ENCODE measurements at places on chromosomes 1 and 21.

DNA sequence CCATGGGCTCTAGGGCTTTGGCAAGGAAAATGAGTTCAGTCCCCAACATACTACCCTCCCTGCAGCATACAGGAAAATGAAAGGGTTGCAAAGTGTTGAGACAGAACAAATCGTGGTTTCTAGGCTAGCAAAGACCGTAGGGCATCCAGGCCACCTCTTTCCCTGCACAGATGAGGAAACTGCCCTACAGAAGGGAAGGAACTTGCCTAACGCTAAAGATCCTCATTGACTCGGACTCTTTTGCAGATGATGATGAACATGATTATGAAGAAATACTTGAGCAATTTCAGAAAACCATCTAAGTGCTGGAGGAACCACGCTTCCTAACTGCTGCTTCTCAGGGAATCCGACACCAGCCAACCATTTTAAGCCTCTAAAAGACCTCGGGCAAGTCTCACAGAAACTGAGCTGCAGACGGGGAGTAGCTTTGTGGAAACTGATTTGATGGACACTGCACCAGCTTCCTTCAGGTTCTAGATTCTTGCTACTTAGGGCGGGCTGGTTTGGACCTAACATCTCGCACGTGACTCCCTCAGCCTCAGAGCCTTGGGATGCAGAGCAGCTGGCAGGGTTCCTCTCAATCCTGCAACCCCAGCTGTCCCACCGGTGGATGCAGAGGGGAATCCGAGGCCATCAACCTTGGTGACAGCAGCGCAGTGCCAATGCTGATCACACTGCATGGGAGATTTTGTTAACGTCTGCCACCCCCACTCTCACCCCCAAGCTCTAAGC, 13.4 kb downstream of the THEMIS2 start:
- DNase-seq = no peak

DNA sequence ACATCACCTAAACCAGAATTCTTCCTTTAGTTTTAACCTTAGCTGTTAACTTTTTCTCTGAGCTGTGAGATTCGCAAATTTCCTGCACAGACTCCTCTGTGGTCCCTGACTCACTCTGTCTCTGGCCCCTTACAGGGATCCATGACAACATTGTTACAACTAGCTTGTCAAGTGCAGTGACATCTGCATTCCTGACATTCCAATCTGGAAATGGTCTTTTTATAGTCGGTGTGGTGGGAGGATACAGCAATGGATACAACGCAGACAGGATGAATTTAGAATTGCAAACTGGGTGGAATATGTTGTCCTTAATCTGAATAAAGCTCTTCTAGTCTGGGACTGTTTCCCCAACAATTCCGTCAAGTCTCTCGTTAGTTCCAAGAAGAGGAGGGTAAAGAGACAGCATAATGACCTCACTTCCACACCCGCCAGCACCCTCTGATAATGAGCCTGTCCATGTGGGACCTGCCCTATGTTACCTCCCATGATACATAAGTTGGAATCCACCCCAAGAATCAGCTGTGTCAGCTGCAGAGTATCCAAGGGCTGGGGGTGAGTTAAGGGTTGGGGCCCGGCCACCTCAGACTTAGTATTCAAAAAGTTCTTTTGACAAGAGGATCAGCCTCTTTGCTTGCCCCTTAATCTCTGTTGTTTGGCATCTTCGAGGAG, 49.4 kb downstream of the ILDR2 start:
- no peak for DNase-seq

- no peak for DNase-seq
These were observed 97.6 kb downstream of the ZZZ3 start for GRCh38 chr1:77584884-77585283.

- no peak for DNase-seq
These were observed 24.9 kb downstream of the NCMAP start for GRCh38 chr1:24580756-24581155.

DNA sequence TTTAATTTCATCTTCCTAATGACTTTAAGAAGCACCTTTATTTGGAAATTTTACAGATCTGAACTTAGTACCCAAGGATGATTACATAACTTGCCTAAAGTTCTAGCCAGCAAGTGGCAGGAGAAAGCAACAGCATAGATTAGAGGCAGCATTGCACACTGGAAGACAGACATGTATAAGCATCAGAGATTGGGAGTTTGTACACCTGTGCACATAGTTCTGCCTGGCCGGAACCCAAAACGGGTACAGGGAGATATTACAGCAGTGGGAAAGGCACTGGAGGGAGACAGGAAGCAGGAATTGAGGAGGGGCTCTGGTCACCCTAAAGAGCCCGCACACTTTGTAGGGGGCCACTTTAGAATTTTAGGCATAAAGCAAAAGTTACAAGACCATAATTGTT, 19.3 kb downstream of the GBP6 start:
- no peak for DNase-seq

GRCh38 chr21:37183749-37184148, 83.4 kb downstream of the VPS26C start:
- DNase-seq = no peak

DNA sequence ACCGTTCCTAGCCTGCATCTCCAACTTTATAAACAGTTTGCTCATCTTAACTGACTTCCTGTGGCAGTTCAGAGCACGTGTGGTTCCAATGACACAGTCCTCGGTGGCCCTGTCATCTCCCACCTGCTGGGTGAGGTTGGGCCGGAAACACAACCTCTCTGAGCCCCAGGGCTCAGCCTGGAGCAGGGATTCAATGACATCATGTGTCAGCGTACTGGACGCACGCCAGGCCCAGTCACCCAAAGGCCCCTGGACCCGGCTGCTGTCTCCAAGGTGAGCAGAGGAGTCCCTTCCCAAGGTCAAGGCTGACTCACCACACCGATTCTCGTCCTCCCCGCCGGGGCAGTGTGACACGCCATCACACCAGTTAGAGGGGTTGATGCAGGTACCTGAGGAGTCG, 19.9 kb downstream of the TMPRSS2 start:
- DNase-seq = no peak

DNA sequence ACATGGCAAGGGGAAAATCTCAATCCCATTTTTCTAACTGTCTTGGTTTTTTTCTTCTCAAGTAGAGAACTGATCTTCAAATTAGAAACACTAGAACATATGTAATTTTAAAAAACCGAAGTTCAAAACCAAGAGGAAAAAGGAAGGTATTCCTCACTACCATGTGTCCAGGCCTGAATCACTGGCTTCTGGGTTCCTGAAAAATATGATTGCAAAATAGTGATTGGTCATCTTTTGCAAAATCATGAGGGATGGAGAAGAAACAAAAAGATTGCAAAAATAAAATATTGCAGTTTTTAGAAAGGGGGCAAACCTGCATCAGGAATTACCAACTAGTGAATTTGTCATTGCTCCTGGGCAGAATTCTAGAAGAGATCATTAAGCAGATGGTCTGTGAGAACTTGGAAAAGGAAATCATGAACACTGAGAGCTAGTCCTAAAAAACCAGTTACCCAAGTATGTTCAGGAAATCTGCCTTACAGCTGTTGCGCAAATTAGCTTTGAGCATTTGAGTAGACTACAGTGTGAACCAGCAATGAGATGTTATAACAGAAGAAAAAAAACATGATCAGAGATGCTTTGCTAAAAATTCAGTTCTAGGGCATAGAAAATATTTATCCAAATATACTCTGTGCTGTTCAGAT, 49.4 kb downstream of the SPATA46 start:
- no peak for DNase-seq

GRCh38 chr1:100184536-100184935, 6.5 kb upstream of the LRRC39 start:
- DNase-seq = no peak

GRCh38 chr1:201260236-201260590, 23.1 kb upstream of the PKP1 start:
- no peak for DNase-seq

GRCh38 chr1:218779341-218780100, 394.2 kb upstream of the LYPLAL1 start:
- no peak for DNase-seq

- peak; percentile 54 for DNase-seq
These were observed 12.2 kb downstream of the OLFML2B start for GRCh38 chr1:162011337-162012012.

DNA sequence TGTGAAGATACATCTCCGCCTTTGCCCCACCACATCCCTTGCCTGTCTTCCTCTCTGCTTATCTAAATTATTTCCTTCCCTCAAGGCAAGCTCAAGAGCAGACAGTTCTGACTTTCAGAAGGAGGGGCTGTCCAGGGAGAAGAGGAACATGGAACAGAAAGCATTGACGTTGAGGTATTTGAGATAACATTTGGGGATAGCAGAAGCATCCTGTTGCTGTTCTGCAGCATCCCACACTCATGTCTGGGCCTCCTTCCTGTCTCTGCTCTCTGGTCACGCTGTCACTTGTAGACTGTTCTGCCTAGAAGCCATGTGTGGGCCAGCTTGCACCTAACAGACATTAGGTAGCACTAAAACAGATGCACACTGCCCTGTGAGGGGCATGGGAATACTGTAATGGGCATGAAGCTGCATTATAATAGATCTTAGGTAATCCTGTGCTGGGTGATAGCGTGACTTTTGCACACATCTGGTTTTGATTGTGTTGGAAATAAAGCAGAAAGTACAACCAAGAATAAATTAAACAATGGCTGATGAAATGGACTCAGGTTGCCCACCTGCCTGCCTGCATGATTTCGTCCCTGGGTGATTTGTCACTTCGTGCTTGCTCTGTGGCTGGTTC, 660 bp upstream of the RD3 start:
- DNase-seq = no peak

GRCh38 chr1:92795166-92795565, 10.3 kb upstream of the EVI5 start:
- DNase-seq = no peak

DNA sequence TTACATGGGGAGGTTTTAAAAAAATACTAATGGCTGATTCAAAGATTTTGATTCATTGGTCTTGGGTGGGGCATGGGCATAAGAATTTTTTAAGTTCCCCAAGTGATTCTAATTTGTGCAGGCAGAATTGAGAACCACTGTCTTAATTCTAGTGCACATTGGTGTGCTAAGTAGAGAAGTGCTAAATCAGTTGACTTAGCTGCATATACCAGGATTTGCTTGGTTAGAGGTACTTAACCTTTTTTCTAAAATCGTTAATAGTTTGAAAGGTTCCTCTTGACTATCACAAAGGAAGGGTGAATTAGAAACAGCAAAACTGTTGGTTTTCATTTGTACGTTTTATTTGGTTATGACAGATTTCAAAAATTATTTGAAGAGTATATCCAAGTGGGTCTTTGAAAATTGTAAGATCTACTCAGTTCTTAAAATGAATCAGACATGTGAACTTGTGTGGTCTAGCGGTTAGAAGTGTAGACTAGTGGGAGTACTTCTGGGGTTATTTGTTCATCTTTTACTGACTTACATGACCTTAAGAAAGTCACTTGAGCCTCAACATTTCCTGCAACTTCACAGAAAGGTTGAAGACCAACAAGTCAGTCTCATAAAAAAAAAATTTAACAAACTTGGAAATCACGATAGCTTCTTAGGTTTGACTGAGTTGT, 66.7 kb downstream of the RPAP2 start:
- DNase-seq = no peak

- DNase-seq = no peak
These were observed 27.3 kb upstream of the BCAR3 start for GRCh38 chr1:93708734-93709481.

DNA sequence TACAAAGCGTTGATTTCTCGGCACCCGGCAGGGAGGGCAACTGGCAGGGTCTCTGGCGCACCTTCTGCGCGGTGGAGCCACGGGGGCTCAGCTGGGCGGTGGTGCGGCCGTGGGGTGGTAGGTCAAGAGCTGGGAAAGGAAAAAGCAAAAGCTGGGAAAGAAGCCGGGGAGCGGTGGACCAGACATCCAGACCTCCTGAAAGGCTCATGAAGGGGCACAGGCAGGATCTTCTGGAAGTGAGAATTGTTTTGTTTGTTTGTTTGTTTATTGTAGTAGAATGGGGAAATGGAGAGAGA, 7.2 kb upstream of the RNU1-1 start:
- DNase-seq = no peak

- DNase-seq = no peak
These were observed 24.8 kb downstream of the PPP2R5A start for GRCh38 chr1:212309967-212310366.

DNA sequence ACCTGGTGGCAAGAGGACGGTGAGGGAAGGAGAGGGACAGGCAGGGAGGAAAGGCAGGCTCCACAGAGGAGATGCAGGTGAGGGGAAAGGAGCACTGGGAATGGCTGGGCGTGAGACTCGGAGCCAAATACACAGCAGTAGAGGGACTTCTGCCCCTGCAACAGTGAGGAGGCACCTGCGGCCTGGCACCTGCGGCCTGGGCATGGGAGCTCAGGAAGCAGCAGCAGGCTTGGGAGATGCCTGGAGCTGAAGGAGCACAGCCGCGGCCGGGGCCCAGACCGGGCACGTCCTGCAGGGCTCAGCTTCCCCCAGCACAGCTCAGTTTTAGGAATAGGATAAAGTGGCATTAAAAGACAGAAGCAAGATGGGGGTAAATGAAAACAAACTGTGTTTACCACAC, 20.9 kb upstream of the TSPEAR start:
- DNase-seq = no peak

GRCh38 chr1:62040973-62041372, 153.7 kb upstream of the L1TD1 start:
- DNase-seq = no peak

DNA sequence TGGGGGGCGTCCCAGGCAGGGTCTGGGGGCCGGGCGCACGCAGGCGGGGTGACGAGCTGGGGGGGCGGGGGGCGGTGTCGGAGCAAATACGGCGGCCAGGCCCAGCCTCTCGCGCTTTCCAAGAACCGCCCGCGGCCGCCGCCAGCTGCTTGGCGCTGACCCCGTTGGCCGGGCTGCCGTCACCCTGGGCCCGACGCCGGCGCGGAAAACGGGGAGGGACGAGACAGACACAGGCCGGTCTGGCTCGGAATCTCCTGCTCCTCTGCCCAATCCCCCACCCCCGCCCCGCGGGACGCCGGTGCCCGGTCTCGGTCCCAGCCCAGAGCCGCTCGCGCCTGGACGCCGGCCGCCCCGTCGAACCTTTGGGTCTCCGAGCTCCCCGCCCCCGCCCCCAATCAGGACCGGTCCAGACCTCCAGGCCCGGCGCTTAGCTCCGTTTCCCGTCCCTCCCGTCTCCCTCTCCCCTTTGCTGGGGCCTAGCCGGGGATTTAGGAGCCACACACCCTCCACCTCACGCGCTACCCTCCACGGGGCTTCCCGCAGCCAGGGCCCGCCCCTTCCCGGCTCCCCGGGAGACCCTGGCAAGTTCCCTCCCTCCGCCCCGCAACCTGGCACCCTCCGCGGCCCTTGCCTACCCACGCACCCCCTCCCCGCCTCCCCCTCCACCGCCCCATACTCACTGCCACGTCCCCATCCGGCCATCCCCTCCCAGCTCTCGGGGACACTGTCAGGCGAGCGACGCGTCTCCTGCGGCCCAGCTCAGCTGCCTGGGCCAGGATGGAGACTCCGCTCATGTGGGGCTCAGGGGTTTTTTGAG, 800 bp upstream of the MMP23B start:
- peak; percentile 50 for DNase-seq

Measured in DMS53 (cell line).